ENCODE measurements at places on chromosomes 4 and X.

- DNase-seq, result no peak
Measured at GRCh38 chrX:5971300-5971699, 257.4 kb downstream of the NLGN4X start.

GRCh38 chr4:112771-113170 lies 11.5 kb upstream of the ZNF718 start:
- DNase-seq, result no peak

- no peak for DNase-seq
Measured at GRCh38 chrX:69024161-69024736, 141.0 kb downstream of the PJA1 start.

- DNase-seq, result no peak
Measured at GRCh38 chr4:72243641-72244040, 211.8 kb downstream of the NPFFR2 start.

GRCh38 chrX:137565921-137566745 lies at the start of gene ZIC3:
ZIC3 (plus strand) TSS chrX:137566127; CDS start chrX:137566692, 565 bp downstream.
- DNase-seq, result no peak

GRCh38 chr4:152328582-152328981 lies 207.3 kb downstream of the FBXW7 start:
- no peak for DNase-seq

- DNase-seq, result no peak
Measured at GRCh38 chrX:65718538-65718937, 51.1 kb downstream of the MSN start.

- no peak for DNase-seq
Measured at GRCh38 chr4:94701631-94702300, 56.0 kb upstream of the BMPR1B start.

DNA sequence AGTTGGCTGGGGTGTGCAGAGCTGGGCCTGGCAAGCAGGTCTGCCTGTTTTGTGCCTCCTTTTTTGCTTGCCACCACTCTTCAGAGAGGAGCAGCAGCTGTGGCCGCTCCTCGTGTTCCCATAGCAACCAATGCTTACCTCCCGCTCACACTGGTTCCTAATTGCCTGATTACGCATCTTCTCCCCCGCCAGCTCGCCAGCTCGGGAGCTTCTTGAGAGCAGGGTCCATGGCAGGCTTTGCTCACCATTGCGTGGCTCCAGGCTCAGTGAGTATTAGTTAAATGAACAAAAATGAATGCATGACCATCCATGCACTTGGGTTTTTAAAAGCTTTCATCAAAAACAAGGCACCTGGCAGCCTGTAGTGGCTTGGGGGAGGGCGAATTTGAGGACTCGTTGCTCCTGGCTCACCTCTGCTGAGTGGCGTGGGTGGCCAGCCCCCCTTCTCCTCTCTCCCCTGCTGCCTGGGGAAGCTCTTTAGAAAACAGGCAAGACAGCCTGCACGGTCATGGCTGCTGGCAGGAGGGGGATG lies 14.2 kb upstream of the PJA1 start:
- DNase-seq, result no peak

DNA sequence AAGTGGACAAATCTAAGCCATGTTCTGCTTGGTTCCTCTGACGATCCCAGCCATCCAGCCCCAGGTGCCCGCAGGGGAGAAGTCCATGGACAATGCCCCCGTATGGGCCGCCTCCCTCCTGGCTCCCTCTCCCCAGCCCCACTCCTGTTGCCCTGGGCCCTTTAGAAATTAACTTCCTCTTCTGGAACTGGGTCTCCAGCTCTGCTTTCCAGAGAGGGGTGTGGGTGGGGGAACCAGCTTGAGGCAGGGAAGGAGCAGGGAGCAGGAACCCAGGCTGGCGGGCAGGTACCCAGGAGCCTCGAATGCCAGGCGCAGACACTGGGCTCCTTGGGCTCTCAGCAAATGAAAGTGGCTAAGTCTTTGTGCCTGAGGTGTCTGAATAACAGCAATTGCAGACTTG lies 12.7 kb upstream of the ABLIM2 start:
- DNase-seq, result no peak

DNA sequence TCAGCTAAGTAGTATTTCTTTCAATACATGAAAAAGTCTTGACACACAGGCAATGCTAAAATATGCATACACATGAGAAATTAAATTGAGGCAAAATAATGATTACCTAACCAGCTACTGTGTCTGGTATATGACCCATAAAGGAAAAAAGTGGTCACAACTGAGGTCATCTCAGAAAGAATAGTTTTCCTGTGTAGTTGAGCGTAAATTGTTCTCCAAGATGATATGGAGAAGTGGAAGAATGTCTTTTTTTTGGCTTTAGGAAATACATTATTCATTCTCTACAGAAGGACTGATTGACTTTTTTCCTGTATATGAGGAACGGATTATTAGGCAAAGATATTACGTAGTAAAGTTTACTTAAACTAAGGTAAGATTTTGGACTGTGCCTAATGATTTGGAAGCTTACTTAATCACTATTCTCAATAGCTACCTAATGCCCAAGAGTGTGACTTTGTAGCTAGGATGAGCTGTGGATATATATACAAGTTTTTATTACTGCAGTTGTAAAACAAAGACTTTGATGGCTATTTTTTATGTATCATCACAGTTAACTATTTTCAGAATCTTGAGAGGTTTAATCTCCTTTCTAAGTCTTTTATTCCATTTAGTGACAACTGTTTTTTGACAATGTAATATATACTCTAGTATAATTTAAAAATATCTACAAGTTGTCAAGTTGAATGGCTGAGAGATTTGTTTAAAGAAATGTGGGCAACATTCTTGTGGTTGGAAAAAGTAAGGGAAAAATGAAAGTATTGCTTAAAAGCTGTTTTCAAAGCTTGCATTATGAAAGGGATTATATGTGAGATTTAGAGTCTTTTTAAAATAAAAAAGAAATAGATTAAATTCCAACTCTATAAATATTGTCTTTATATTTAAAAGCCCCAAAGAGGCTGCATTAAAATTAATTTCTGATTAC lies 100.2 kb downstream of the PDLIM5 start:
- DNase-seq, result no peak

DNA sequence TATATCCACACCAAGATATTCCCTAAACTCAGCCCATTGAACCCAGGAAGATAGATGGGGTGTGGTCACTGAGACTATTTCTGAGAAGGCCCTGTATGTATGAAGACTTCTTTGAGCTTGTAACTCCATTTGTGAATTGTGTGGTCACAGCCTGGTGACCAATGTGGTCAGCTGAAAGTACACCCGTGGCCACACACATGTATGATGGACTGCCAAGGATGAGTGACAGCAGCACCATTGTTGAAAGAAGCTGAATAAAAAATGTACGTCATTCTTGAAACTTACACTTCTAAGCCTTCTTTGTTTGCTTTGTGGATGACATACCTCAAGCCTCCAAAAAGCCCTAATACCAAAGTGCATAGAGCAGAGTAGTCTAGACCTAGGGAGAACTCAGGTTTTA lies 581.4 kb downstream of the RAB28 start:
- DNase-seq, result no peak

GRCh38 chr4:153804722-153805121 lies 15.8 kb upstream of the SFRP2 start:
- DNase-seq, result no peak

DNA sequence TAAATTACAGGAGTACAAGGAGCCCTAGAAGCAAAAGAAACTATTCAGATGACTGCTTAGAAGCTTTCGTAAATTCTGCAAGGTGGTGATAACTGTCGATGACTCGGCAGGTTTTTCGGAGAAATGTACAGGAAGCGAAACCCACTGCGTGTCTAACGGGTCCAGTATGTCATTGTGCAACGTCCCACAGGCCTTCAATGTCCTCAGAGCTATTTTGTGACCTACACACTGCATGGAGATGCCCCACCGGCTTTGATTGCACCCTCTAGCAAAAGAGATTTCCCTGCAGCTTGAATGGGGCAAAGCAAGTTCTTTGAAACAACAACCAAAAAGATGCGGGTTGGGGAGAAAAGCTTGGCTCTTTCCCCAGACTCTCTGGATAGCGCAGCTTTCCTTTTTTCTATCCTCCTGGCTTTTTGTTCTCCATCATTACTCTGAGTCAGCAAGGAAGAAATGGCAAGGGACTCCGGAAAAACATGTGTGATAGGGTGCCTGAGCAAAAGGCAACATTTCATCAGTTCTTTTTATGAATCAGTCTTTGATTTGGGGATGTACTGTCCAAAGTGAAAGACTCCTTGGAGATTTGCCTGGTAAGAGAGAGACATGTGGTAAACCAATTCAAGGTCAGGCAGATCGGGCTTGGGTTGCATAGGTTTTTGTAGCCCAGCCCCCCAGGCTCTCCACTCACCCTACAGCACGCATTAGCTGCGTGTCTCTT lies 112.0 kb upstream of the TBL1X start:
- DNase-seq, result no peak

GRCh38 chr4:73037057-73037456 lies 32.5 kb downstream of the COX18 start:
- no peak for DNase-seq

- no peak for DNase-seq
Measured at GRCh38 chrX:23134136-23134535, 134.4 kb downstream of the DDX53 start.

DNA sequence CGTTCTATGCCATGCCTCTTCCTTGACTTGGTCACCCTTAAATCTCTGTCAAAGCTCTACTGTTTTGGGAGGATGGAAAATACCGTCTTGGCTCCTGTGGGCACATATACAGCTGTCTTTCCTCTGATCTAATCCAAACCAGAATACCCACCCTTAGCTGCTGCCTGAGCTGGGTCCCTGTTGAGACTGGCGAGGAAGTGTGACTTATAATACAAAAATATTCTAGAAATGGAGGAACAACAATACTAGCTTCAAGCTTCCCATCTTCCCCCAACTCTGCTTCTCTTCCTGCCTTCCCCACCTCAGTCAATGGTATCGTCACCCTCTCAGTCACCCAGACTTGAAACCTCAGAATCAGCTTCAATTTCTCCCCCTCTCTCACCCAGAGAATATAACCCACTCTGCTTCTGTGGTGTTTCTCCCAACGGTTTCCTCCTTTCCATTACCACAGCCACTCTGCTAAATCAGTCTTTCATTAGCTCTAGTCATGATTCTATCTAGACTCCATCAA lies 599 bp upstream of the IL2RG start:
- DNase-seq, result no peak

- DNase-seq, result no peak
Measured at GRCh38 chr4:55729351-55730279, 90.0 kb upstream of the EXOC1L start.

DNA sequence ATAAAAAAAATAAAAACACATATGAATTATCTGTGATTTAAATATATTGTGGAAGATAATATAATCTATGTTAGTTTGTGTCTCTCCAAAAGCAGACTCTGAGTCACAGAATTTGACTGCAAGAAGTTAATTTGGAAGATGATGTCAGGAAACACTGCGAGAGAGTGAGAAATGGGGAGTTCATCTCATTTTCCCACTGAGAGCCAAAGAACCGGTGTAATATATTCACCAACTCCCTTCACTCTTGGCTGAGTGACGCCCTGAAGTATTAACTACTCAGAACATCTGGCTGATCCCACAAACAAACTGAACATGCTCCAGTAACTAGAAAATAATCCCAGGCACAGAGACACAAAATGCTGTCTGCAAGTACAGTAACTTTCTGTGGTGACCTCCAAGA lies 345.8 kb upstream of the SPANXN1 start:
- DNase-seq, result no peak

DNA sequence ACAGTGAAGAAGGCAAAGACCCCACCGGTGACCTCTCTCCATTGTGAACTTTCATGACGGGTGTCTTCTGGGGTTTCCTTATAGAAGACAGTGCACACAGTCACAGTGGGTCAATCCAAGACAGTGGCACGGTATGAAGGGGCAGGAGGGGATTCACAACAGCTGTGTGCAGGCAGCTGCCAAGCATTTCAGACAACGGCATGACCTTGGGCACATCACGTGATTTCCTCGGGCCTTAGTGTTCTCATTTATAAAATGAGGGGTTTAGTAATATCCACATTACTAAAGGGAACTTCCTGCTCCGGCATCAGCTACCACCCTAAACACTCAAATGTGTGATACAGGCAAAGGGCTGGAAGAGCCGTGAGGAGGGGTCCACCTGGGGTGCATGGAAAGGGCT lies 42.9 kb downstream of the RBM47 start:
- DNase-seq, result no peak

DNA sequence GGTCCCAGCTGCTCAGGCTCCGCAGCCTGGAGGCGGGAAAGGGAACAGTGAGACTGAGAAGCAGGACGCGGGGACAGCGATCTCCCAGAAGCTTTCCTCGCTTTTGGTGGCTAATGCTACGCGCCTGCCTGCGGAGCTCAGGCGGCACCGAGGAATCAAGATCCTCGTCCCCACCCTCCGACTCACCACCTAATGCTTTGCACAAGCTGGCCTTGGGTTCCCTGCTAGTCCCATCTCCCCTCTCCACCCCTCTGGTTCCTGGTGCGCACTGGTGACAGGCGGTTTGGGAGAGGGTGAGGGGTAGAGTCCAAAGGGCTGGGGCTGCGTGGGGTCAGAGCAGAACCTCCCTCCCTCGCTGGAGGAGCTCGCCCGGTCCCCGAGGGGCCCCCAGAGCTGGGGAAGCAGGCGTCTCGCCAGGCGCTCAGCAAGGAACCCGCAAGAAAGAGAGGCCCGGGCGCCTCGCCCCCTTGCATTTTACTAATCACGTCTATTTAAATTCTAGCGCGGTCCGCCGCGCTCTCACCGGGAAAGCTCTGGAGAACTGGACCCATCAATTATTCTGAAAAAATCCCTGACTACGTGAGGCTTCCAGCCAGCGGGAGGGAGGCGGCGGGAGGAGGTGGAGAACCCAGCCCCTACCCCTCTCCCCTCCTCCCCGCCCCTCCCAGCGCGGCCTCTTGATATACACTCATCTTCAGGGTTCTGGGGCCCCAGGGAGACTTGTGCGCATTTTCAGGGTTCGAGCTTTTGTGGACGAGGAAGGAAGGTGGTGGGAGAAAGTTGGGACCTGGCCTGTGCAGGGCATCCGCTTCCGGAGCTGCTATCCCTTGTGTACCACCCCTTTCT lies 9.1 kb downstream of the POU4F2 start:
- DNase-seq, result no peak

- DNase-seq, result no peak
Measured at GRCh38 chr4:336099-336892, 1.3 kb upstream of the ZNF141 start.

DNA sequence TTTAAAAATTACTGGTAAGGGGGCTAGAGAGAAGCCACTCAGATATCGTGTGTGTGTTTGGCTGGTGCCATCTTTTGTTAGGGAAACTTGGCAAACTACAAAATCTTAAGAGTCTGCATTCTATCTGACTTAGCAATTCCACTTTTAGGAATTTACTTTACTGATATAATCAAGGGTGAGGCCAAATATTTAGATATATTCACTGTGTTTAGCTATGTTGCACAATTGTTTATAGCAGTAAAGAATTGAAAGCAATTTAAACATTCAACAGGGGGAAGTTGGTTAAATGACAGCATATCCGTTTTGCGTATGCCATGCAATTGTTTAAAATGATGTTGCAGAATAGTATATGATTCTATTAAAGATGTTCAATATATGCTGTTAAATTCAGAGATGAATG lies 6.4 kb upstream of the HERC3 start:
- DNase-seq, result no peak

Measured in T follicular helper cell (primary cell).